SK-N-DZ (cell line): ENCODE measurements at places on chromosomes 6 and 20.

- no peak for DNase-seq
Measured at GRCh38 chr6:154916857-154917256, 78.3 kb upstream of the TIAM2 start.

- no peak for DNase-seq
Measured at GRCh38 chr6:139164001-139164400, 29.1 kb downstream of the HECA start.

GRCh38 chr6:44036196-44036595, 91.1 kb downstream of the MRPL14 start:
- no peak for DNase-seq

DNA sequence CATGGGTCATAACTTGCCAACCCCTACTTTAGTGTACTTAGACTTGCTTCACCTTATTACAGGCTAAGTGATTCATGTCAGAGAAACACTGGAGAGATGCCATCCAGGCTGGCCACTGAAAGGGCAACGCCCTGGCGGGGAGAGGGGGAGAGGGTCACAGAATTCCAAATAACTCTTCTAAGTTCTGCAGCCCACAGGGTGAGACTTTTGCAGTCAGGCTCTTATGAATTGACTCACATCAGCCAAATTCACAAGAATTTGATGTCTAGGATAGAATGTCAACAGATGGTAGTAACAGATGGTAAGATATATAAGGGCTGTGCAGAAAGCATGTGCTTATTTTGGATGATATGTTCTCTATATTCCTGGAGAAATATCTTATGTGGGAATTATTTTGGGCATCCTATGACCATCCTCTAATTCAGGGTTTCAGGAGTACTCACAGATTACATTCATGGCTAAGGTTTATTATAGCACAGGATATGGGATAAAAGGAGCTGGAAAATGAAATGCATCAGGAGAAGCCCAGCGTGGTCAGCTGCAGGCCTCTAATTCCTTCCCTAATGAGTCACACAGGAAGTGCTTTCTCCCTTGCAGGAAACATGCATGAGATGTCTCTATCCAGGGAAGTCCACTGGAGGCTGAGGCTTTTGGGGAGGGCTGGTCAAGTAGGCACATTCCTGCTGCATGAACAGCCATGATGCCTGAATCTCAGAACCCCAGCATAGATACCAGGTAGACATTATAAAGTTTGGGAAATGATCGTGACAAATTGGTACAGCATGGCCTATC, 58.7 kb upstream of the RIN2 start:
- no peak for DNase-seq

DNA sequence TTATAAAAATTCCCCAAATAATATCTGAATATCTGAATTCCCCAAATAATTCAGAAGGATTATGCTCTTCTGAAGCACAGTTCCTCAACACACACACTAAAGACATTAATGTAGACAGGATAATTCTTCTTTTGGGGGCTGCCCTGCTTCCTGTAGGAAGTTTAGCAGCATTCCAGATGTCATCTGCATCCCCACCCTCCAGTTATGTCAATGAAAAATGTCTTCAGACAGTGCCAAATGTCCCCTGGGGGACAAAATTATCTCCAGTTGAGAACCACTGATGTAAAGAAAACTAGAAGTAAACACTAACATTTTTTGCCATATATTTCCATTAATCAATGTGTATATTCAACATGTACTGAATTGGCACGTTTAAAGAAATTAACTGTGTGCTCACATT, 25.9 kb upstream of the NAA20 start:
- DNase-seq = no peak
